ENCODE measurements at places on chromosomes 11 and 22. TPM values are rescaled to one million over a fixed set of nuclear protein-coding genes. Genes with fewer than 3 reads are reported as not detected.

RIMBP3C gene
- total RNA-seq = 0.44 TPM

OR8G5 gene
- total RNA-seq = not detected

SLC22A25 gene
- not detected for total RNA-seq

ASRGL1 gene
- 0.36 TPM for total RNA-seq

THRSP gene
- not detected for total RNA-seq

TRPM5 gene
- total RNA-seq = not detected

DNA sequence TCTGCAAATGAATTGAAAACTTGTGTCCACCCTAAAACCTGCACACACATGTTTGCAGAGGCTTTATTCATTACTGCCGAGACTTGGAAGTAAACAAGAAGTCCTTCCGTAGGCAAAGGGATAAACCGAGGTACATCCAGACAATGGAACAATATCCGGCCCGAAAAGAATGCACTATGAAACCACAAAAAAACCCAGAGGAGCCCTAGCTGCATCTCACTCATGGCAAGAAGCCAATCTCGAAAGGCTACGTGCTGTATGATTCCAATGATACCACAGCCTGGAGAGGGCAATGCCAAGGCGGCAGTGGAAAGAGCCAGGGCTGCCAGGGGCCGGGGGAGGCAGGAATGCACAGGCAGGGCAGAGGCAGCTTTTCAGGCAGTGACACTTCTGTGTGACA is 3.2 kb upstream of the MRPL23 start:
- DNase-seq = no peak

GRCh38 chr22:31276426-31277167 is 15.7 kb downstream of the PIK3IP1 start:
- no peak for DNase-seq

DNA sequence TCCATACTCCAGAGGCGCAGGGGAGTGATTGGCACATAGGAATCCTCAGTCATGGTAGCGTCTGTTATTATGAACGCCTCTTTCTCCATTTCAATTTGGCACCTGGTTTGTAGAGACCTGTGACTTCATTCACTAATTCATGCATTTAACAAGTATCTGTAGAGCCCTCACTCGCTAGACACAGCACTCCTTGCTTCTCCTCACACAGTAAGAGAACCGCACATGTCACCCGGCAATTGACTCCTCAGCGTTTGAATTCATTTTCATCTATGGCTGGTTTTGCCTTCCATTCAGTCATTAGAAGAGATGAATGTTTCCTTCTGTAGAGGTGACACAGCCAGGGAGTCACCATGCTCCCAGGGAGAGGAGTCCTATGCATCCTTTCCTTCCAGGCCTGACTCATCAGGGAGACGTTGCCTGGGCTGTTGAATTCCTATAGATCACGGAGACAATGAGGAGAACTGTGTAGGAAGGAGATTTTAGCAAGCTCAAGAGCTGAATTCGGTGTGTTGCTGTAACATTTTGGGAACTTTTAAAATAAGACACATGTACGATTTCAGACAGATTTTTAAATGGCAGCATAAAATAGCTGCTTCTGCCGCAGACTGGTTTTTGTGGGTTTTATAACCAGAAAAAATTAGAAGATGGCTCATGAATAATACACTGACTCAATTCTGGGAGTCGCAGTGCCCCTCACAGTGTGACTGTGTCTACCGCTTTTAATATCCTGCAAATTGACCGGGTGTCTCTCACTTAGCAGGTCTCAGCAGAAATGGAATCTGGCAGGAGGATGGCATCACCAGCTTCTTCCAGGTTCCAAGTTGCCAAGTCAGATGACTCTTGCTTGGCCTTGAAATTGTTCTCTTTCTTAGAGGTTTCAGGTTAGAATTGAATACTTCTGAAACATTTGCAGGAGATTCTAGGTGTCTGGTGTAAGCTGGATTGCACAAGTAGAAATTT is 44.4 kb upstream of the CLMP start:
- peak; percentile 72 for DNase-seq

- DNase-seq = no peak
Observed at GRCh38 chr22:37726241-37726887, 29.5 kb downstream of the TRIOBP start.
